ENCODE measurements at places on chromosomes 12 and 14.

DNA sequence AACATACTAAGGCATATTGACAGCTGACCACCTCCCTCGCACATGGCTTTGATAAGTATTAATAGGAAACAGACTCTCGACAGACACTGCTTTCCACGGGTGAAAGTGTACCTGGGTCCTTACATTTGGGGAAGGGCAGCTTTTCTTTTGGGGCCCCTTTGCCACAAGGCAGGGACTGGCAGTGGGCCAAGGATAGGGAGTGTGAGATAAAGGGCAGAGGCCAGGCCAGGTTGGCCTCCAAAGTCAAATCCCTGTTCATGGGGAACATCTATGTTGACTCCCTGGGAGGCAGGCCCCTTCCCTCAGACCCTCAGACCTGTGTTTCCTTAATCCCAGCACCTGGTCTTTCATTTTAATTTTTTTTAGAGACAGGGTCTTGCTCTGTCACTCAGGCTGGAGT, 19.4 kb upstream of the FBXO21 start:
- DNase-seq: no peak

DNA sequence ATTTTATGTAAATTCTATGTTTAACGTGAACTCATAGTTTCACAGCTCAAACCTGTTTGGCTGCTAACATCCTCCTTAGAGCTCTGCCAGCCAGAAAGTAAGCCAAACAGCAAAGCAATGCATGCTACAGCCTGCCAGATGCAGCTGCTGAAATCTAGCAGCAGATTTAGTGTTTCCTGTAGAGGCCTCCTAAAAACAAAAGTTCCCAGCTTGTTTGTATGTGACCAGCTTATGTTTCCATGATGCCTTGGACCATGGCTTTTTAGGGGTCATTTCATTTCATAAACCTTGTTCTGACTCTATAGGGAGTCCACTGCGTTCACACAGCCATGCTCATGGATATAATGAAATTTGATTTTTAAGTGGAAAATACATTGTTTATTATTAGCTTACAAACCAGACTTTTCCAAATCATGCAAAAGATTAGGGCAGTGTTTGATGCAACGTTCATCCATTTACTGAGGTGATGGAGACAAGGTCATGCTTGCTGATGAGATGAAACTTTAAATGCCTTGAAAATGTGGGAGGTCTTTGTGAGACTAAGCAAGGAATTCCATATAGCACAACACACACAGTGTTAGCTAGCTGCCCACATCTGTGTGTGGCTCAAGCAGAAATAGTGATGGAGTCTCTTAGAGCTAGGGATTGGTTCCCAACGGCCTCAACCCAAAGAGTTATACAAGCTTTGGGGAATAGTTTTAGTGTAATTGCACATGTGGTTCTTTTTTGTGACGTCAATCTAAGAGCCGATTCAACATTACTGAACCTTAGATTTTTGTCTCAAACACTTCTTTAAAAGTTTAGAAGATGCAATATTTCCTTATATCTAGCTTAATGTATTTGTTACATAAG, 157.5 kb upstream of the LRIG3 start:
- DNase-seq: no peak

GRCh38 chr14:101957406-101958234, 6.8 kb upstream of the DYNC1H1 start:
- DNase-seq: no peak

DNA sequence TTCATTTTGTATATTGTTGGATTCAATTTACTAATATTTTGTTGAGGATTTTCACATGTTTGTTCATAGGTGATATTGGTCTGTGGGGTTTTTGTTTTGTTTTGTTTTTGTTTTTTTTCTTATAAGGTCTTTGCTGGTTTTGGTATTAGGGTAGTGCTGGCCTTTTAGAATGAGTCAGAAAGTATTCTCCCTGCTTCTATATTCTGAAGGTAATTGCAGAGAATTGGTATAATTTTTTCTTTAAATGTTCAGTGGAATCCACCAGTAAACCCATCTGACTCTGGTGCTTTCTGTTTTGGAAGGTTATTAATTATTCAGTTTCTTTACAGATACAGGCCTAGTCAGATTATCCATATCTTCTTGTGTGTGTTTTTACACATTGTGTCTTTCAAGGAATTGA, 8.9 kb downstream of the TOGARAM1 start:
- no peak for DNase-seq

- DNase-seq: no peak
Observed at GRCh38 chr12:79549531-79550271, 141.1 kb downstream of the PAWR start.

GRCh38 chr12:46219877-46220655, 48.8 kb downstream of the SLC38A1 start:
- DNase-seq: no peak

GRCh38 chr14:99356031-99356608, 84.1 kb upstream of the BCL11B start:
- DNase-seq: no peak

GRCh38 chr14:92414690-92415445, 91.9 kb downstream of the SLC24A4 start:
- no peak for DNase-seq

DNA sequence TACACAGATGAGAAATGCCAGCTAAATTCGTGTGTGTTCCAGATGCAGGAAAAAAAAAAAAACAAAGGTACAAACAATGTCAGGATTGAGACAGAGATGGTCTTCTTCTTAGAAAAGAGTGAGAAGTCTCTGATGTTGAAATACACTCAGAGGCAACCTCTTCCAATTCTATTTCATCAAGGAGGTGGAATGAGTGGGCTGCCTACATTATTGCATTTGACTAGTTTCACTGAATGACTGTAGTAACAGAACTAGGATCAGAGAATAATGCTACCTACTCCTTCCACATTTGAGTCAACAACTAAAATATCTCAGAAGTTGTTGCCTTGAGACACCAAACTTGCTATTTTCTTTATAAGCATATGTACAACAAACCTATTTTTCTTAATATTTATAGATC, 1332.2 kb upstream of the FLRT2 start:
- DNase-seq: no peak

DNA sequence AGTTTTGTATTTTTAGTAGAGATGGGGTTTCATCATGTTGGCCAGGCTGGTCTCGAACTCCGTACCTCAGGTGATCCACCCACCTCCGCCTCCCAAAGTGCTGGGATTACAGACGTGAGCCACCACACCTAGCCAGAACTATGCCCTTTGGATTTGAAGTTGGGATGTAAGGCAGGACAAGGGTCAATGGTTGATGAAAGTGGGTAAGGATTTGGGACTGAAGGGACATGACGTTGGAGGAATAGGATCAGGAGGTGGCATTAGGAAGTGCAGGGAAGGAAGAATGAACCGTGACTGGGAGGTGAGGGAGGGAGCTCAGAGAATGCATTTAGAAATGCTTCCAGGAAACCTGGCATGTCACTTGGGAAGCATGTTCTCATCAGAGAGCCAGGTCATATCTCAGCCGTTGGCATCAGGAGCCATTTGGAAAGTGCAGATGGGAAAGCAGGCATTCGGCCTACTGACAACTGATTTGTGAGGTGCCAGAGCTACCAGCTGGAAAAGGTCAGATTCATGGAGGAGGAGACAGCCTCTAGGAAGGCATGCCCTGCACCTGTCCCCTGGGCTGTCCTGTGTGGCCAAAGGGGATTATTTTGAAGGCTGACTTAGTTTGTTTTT, 2.2 kb downstream of the CRADD start:
- DNase-seq: no peak

DNA sequence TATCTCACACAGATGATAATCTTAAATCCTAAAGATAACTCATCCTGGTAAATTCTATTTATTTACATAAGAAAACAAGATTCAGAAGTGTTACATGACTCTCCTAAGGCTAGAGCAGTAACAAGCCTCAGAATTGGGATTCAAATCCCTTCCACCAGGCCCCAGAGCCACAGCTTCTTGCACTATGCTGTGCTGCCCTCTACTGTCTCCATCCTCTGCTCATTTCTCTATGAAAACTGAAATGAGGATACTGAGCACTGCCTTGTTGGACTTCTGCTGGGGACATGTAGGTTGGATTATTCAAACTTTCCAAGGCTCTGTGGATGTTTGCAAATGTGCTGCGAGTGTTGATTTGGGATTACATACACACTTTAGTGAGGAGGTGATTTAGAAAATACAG, 23.5 kb upstream of the C12orf50 start:
- DNase-seq: no peak

DNA sequence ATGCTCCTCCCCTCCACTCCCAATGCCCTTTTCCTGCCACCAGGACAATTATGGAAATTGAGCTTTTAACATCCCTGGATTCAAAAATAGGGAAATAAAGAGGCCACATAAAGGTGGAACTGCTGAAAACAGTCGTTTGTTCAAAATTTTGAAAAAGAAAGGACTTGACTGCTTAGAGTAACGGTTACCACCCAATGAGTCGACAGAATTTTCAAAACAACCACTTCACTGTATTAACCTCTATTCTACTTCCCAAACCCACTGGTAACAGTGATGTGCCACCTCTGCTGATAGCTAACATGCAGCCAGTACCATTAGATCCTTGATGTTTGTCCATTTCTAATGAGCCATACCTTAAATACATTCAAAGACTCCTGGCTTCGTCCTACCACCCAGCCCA, 4.9 kb downstream of the ST8SIA1 start:
- no peak for DNase-seq

DNA sequence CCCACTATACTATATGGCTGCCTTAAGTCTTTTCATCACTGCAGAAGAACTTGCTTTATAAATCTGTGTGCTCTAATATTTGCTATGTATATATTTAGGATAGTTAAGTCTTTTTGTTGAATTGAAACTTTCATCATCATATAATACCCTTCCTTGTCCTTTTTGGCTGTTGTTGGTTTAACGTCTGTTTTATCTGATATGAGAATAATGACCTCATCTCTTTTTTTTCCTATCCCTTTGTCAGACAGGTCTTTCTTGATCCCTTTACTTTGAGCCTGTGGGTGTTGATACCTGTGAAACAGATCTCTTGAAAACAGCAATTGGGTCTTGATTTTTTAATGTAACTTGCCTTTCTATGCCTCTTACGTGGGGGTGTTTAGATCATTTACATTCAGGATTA, 316.3 kb downstream of the TMTC2 start:
- DNase-seq: no peak
